ENCODE measurements at places on chromosomes 3 and 15.
A peak's percentile ranks its signal among the peaks of the same experiment; 100 is the strongest.

DNA sequence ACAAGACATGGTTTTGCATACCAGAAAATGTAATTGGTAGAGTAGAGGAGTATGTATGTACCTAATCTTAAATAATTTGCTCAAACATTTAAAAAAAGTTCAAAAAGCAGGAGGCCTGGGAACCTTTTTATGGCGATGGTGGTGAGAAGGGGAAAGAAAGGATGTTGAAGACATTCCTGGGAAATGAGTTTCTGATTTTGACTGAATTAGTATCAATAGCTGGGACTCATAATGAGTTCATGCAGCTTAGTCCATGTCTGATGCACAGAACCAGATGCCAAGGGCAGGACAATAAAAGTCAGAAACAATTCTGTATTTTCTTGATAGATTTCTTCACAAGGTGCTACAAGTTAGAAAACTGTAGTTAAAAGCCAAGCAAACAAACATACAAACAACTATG, 395.3 kb downstream of the GAP43 start:
- DNase-seq: no peak

DNA sequence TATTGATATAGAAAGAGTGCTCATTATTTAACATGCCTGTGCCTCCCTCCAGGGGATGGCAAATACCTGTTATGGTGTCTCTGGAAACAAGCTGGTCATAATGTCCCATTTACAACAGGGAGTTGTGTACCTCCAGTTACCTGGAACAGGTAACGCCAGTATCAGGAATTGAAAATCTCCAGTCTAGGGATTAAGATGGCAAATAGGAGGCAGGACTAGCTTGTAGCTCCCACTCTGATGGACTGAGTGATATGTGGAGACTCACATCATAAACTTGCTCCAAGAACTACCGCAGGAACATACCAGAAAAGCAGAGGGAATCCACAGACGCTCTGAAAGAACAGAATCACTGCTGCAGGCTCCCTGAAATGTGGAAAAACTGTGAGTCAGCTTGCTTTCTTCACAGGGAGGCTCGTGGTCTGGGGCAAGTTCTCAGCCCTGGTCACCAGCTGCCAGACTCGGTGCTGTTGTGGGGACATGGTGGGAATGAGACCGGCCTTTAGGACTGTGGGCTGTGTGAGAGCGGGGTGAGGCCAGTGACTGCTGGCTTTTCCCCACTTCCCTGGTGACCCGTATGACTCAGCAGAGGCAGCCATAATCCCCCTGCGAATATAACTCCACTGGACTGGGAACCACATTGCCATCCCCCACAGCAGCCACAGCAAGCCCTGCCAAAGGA, 97.4 kb downstream of the KCNAB1 start:
- peak; percentile 46 for DNase-seq

DNA sequence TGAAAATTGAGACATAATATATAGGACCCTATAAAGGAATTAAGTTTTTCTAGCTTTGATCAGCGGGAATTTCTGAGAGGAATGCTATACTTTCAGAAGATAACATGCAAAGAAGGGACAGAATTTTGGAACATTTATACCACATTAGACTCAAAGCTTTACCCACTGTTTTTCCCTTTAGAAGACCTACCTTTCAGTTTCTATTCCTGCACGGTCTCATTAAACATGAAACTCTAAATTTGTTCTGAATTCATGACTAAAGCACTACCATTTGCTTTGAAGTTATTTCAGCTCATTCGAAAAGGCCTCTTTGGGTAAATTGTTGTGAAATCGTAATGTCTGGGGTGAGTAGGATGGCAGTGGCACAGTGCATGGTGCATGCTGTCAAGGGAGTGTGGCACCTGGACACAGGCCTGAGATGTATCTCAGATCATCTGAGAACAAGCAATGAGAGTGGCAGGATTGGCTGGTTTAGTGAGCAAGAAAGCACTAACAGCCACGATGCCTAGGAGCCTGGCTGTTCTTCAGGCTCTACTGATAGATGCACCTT, 42.5 kb downstream of the CHCHD4 start:
- DNase-seq: no peak

GRCh38 chr3:121064121-121064520, 156.1 kb downstream of the STXBP5L start:
- DNase-seq: no peak

DNA sequence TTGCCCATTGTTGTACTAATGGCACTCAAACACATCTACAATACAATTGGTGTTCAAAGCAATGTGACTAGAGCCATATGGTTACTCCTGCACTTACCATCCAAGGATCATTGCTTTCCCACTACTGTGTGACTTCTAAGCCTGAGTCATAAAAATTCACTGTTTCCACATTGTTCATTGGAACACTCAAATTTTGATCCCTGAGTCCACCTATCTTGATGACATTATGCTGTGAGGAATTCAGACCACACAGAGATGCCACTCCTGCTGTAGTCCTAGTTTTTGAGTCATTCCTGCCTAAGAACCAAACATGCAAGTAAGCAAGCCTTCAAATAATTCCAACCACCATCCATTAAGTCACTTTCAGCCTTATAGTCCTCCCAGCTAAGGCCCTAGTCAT, 176.2 kb downstream of the EFHB start:
- no peak for DNase-seq

DNA sequence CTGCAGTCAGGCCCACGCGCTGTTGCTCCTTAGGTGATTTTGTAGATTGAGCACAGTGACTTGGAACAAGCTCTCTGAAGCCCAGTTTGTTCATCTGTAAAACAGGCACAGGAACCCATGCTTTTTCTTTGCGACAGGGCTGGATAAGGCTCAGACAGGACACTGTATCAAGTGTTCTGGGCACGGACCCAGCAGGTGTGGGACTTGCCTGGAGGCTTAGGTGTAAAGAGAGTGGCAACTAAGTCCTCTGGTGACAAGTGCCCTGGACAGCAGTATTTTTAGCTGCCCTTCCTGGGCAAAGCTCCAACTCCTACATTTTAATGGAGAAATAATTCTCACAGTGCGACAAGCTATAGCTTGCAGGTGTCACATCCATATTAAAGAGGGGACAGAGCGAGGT, 32.2 kb downstream of the CD276 start:
- DNase-seq: peak; percentile 41

DNA sequence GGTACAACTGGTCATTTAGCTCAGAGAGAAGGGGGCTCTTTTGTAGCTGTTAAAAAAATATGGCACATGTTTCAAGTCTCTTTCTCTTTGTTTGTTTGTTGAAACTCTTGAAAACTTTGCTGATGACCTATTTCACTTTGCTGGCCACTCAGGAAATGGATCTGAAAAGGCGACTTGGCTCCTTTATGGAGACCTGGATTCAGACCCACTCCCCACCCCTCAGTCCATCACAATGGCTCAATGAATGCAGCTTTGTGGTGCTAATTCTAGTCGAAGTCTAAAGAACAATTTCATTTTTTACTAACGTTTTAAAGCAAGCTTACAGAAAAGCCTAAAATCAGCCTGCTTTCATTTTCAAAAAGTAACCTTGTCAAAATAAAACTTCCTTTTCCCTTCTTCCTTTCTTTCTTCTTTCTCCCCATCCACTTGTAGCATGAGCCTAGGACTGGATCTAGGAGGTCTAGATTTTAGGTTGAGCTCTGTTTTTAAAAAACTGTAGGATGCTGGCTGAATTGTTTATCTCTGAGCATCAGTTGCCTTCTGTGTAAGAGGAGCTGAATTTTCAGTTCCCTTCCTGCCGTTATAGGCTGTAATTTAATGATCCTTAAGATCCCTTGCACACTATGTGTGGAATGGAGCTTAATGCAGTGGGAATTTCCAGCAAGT, 165.5 kb upstream of the FEZF2 start:
- DNase-seq: no peak

DNA sequence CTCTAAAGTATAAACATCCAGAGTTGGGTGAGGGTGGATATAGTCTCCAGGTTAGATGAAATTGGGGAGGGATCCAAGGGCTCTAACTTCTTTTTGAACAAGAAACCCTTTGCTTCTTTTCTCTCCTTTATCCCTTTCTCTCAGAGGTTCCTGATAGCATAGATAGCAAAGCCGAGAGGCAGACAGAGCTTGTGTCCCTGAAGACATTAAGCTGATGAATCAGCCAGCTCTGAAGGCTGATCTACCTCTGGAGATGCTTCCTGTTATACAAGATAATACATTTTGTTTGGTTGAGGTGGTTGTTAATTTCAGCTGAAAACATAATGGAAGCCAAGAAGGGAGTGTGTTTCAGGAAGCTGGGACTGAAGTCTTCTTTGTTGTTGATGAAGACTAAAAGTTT, 193.2 kb downstream of the PDCD6IP start:
- no peak for DNase-seq

- no peak for DNase-seq
Measured at GRCh38 chr3:138725116-138725515, 109.6 kb downstream of the PIK3CB start.

DNA sequence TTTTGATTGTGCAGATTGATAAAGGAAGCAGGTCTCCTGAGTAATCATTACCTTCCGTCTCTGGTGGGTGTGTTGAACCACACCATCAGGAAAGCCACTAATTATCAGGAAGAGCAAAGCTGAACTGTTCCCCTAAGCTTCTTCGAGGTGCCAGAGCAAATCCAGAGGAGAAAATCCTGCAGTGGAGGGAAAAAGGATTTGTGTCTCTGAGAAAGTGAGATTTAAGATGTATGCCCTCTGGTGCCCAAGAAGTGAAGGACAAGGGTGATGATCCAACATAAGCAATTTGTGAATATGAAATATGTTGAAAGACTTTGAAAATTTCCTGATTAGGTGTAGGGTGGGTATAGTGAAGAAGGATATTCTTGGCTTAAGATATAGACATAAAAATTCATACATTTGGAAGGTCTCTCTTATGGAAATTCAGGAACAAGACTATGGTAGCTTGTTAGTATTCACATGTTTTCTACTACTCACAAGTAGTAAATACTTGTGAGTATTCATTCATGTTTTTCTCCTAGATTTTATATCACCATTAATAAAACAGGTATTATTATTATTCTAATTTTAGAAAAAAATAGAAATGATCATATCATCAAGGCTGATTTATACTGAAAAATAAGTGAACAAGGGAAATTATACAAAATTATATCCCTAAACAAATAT, 34.8 kb downstream of the COMMD2 start:
- DNase-seq: peak; percentile 2

- no peak for DNase-seq
Measured at GRCh38 chr15:52498706-52499105, 30.0 kb downstream of the MYO5A start.

DNA sequence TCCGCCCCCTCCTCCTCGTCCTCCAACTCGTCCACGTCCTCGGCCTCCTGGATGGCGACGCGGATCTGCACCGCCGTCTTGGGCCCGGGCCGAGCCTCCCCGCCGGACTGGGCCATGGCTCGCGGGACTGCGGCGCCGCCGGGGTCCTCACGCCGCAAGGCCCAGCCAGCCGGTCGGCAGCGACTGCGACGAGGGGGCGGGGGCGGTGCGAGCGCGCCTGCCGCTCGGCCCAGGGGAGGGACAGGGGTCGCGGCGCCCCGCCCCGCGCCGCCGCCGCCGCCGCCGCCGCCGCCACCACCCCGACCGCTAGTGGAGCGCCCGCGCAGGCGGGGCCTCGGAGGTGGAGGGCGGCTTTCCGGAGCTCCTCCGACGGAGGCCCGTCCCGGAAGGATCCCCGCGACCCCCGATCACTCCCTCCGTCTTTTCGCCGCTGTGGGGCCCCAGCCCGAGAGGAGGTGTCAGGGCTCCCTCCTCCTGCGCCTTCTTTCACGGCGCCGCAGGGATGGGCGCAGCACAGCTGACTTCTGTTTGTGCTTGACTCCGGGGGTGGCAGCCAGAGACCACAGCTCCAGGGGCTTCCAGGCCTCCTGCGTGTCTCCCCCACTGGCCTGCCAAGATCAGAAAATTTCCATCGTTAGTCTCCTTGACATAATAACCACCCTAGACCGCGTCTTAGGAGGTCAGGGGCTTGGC, at the start of gene LARP6:
Gene LARP6, minus strand, starts transcription at position 185 of the 693 bp plus-strand sequence. Its CDS starts 69 bp downstream, at position 116.
- DNase-seq: no peak

GRCh38 chr3:87052499-87053260, 61.7 kb upstream of the VGLL3 start:
- no peak for DNase-seq

DNA sequence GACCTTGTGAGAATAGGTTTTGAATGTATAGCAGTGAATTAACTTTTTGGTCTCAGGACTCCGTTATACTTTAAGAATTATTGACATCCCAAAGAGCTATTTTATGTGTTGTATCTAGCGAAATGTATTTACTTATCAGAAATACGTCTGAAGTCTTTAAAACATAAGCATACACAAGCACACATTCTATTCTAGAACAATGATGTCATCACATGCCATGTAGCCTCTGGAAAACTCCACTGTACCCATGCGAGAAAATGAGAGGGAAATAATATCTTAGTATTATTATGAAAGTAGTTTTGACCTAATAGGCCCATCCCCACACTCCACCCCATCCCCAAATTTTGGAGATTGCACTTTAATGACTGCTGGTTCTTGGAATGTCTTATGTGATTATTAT, 1.5 kb downstream of the POLR2M start:
- DNase-seq: no peak

GRCh38 chr3:53216723-53217122, 39.1 kb downstream of the TKT start:
- no peak for DNase-seq

DNA sequence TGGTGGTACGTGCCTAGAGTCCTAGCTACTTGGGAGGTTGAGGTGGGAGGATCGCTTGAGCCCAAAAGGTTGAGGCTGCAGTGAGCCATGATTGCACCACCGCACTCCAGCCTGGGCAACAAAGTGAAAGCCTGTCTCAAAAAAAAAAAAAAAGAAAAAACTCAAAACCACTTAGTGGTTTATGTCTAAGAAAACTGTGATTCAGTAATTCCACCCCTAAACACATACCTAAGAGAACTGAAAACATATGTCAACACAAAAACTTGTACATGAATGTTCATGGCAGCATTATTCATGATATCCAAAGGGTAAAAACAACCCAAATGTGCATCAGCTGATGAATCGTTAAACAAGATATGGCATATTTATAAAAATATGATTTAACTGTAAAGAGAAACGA, 14.3 kb downstream of the SPG21 start:
- DNase-seq: no peak

DNA sequence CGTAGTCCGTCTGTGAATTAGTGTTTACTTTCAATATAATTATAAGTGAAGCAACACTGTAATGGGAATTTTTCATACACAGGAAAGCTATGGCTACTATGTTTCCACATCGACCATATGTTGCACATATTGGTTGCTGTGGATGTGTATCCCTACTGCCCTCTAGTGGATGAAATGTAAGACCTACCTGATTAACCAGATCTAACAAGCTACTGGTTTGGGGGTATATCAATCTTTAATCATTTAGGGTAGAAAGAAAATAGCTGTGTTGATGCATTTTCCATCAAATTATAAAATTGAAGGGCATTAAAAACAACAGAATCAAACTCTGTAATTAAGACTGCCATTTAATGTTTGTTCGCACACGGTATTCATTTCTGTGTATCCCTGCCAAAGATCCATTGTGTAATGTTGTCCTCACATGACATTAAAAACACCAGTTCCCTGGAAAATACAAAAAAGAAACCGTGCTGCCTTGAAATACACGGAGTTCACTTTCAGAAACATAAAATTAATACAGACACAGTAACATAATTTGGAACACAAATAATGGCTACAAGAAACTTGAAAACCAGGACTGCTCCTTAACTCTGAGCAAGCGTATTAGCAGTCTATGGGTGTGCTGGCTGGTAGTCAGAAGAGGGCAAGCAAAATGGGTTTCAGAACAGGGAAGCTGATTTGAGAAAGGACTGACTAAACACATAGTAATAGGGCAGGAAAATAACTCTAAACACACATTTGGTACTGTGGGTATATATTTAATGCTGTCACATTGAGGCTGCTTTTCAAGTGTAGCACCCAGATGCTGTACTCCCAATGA, 125.1 kb downstream of the TIGIT start:
- DNase-seq: no peak

- DNase-seq: no peak
Measured at GRCh38 chr3:55089211-55089610, 161.4 kb upstream of the LRTM1 start.

Measured in DMS79 (cell line).